ENCODE measurements at places on chromosomes 2 and 18. TPM values are rescaled to one million over a fixed set of nuclear protein-coding genes. Genes with fewer than 3 reads are reported as not detected.

GRCh38 chr2:149170911-149171310 lies 132.4 kb downstream of the LYPD6B start:
- ATAC-seq, result no peak

- peak; percentile 71 for ATAC-seq
Observed at GRCh38 chr2:98483257-98483861, 38.7 kb downstream of the INPP4A start.

GRCh38 chr2:43950383-43951008 lies 45.3 kb downstream of the LRPPRC start:
- no peak for ATAC-seq

- no peak for ATAC-seq
Observed at GRCh38 chr18:45015788-45016128, 335.1 kb downstream of the SETBP1 start.

GRCh38 chr2:206435742-206436141 lies 7.6 kb upstream of the ADAM23 start:
- ATAC-seq, result no peak

Gene DSC2
- total RNA-seq, result not detected
